Fibroblast of the aortic adventitia (primary cell): ENCODE measurements at places on chromosomes 5 and 9. TPM values are rescaled to one million over a fixed set of nuclear protein-coding genes. Genes with fewer than 3 reads are reported as not detected.
A peak's percentile ranks its signal among the peaks of the same experiment; 100 is the strongest.

The CYFIP2 gene
- total RNA-seq: 3.7 and 12.4 TPM in 2 replicates

The ZNF366 gene
- total RNA-seq: not detected in 2 replicates

The TRUB2 gene
- 13.6 and 26.2 TPM in 2 replicates for total RNA-seq

GRCh38 chr9:107594908-107595530 lies 105.5 kb upstream of the KLF4 start:
- DNase-seq: no peak

- no peak for DNase-seq
These were observed 73.4 kb upstream of the CDH6 start for GRCh38 chr5:31119938-31120641.

DNA sequence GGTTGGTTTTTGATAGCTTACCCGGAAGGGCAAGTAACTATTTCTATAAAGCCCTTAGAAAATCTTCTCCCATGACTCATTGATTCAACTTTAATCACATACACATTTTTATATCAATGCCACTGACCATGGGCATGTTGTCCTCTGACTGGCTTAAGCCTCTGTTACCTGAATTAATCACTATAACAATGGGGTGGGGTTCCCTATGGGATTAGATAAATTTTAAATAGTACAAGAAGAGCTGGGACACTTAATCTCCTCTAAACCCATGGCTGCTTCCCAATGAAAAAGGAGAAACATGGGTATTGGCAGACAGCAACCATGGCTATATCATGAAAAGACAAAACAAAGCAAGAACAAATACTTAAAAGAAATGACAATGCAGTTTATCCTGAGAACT lies 636.2 kb downstream of the BRINP1 start:
- DNase-seq: no peak

- DNase-seq: no peak
These were observed 319.2 kb upstream of the PANK3 start for GRCh38 chr5:168898247-168898911.

DNA sequence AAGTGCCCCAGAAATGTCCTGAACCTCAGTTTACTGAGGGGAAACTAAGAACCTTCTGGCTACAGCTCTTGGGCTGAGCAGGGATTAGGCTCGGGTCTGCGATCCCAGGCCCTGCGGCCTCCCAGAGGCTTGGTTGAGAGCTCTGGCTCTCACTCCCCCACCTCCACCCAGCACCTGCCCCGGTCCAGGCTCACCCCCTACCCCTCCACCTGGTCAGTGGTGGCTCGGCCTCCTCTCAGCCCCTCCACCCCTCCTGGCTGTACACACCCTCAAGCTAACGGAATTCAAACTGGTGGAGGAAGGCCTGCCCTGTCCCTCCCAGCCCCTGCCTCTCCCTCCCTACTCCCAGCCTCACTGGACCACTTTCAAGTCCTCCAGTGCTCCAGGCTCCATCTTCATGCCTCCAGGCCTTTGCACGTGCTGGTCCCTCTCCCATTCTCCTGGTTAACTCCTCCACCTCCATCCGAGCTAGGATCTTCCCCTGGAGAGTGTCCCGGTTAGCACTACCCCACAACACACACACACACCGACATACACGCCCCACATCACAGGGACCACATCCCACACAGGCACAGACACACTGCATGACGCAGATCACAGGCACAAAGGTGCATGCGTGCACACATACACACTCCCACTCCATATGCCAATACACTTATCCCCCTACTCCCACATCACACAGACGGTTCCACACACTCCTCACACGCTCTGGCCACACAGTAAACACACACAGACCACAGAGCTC lies 130.9 kb downstream of the C9orf50 start:
- DNase-seq: peak; percentile 69

DNA sequence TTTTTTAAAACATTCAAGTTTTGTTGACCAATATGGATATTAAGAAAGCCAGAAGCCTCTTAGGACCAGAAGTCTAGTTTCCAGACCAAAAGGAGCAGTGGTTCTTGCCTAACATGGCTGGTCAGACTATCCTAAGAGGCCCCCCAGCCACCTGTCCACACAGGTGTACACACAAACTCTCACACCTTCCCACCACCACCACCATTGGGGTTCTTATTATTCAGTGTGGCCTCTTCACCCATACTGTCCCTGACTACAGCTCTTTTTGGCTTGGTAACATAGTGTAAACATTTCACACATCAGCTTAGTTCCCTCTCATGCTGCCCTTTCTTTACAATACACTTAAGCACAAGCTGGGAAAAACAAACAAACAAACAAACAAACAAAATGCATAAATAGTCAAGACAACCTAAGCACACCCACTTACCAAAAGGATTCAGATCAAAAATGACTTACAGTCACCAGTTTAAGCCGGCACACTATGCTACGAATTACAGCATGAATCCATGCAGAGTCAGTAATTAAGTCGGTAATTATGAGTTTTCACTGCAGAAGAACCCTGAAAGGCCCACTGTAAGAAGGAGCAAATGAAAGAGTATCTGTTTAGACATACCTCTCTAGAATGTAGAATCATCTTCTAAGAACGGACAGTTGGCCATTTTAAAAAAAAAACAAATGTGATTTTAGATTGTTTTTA lies 9.5 kb downstream of the LHFPL2 start:
- DNase-seq: no peak

GRCh38 chr5:100550531-100551051 lies 15.4 kb downstream of the FAM174A start:
- DNase-seq: no peak

GRCh38 chr9:16612627-16613026 lies 257.8 kb downstream of the BNC2 start:
- no peak for DNase-seq

DNA sequence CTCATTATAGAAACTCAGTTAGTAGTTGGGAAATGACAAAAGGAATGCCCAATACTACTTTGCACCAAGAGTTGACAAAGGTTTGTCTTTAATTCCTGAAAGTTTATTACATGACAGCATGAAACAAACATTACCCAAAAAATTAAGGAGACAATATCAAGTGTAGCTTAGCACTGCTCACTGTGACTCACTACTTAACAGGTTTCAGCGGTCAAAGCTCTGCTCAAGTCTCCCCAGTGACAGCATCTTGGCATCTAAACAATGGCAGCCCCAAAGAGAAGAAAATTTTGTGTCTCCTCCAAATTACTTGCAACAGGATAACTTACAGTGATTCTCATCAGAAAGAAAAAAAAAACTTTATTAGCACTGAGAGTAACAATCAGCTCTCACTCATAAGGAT lies 1030.2 kb downstream of the EFNA5 start:
- DNase-seq: no peak
